Cerebellar nuclear complex (tissue), 1 donor: ENCODE measurements at places on chromosomes 12 and 14.

DNA sequence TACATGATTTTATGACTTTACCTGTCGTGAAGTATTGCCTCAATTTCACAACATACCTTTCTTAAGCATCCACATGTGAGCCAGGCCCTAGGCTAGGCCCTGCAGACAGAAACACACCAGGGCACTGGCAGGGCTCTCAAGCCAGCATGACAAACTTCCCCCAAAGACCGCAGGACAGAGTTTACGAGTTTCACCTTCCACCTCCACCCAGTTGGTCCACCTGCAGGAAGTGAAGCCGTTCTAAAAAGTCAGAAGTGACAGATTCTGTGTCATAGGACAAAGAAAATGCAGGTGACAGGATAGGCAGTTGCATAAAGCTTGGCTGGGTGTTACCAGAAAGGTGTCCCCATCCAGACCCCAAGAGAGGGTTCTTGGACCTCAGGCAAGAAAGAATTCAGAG, 382.3 kb downstream of the PCNX1 start:
- no peak for DNase-seq

GRCh38 chr14:54672688-54673087, 105.8 kb downstream of the SAMD4A start:
- DNase-seq = no peak

DNA sequence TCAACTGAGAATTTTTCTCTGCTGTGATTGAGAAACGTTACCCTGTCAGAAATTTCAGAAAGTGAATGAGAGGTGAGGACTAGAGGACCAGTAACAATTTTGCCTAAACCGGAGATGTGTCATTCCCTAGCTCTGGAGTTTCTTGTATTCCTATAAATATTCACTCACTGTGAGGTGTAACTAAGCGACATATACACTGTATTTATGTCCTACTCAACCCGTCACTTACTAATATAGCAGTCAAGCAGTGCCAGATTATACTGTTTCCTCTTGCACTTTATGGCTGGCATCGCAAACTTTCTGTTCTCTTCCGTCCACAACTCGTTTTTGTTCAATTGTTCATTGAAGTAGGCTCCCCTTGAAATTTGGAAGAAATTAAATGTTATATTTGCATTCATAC, 192.9 kb downstream of the NOVA1 start:
- no peak for DNase-seq

GRCh38 chr12:95116773-95117172, 43.4 kb upstream of the NR2C1 start:
- no peak for DNase-seq

- DNase-seq = no peak
Measured at GRCh38 chr14:61372842-61373555, 51.6 kb downstream of the PRKCH start.

GRCh38 chr12:20142956-20143355, 225.4 kb upstream of the PDE3A start:
- DNase-seq = no peak
